ENCODE measurements at places on chromosomes 13 and 19.
A peak's percentile ranks its signal among the peaks of the same experiment; 100 is the strongest.

DNA sequence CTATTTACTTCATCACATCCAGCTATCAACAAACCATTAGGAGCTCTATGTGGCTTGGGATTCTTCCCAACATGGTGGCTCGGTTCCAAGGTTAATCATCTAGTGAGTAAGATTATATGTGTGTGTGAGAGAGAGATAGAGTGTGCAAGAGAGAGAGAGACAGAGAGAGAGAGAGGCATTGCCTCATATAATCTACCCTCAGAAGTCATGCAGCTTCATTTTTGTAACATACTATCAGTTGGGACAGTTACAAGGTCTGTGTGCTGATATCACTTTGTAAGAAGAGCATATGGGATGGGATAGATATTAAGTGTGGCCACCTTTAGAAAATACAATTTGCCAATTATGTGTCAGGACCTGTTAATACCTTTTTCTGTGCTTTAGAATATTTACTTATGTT lies 104.1 kb downstream of the NDFIP2 start:
- no peak for DNase-seq

- no peak for DNase-seq
Measured at GRCh38 chr13:105151639-105152038, 1383.8 kb downstream of the EFNB2 start.

DNA sequence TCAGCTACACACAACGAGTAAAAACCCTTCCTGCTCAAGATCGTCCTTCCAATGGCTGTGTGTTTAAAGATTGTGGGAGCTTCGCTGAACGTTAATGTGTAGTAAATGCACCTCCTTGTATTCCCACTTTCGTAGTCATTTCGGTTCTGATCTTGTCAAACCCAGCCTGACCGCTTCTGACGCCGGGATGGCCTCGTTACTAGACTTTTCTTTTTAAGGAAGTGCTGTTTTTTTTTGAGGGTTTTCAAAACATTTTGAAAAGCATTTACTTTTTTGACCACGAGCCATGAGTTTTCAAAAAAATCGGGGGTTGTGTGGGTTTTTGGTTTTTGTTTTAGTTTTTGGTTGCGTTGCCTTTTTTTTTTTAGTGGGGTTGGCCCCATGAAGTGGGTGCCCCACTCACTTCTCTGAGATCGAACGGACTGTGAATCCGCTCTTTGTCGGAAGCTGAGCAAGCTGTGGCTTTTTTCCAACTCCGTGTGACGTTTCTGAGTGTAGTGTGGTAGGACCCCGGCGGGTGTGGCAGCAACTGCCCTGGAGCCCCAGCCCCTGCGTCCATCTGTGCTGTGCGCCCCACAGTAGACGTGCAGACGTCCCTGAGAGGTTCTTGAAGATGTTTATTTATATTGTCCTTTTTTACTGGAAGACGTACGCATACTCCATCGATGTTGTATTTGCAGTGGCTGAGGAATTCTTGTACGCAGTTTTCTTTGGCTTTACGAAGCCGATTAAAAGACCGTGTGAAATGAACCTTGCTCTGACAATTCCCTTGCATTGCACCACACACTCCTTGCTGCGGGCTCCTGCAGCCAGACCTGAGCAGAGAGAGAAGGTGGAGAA lies 2.7 kb upstream of the FAM174C start:
- no peak for DNase-seq

GRCh38 chr13:73262862-73263627 lies 204.2 kb downstream of the KLF5 start:
- no peak for DNase-seq

DNA sequence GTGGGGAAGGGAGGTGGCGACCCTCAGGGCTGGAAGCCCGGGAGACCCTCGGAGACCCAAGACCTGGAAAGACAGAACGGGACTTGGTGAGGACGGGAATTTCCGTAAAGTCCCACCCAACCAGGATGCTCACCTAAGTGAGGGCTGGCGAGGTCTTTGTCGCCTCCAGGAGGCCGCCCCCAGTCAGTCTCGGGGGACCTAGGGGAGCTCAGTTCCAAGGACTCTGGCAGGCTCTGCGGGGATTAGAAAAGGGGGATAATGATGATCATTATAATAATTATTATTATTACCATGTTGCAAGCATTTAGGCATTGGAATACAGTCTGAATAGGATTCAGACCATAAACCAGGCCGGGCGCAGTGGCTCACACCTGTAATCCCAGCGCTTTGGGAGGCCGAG lies 9.1 kb upstream of the HSD17B14 start:
- no peak for DNase-seq

DNA sequence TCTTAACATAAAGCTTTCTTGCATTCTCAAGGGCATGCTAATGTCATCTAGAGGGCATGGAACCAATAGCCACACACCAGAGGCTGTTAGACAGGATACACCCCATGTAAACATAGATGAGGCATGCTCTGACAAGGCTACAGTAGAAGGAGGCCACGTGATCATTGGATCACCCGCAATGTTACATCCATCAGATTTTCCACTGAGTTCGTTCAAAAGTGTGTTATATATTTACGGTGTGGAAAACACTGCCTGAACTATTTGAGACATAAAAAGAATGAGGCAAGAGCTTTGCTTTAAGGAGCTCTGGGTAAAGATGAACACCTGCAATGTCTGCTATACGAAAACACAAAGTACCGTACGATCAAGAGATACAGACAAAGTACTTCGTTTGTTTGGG lies 817.5 kb upstream of the SLC10A2 start:
- DNase-seq, result no peak

- DNase-seq, result peak; percentile 49
Measured at GRCh38 chr19:45824041-45824471, 8.9 kb upstream of the RSPH6A start.

DNA sequence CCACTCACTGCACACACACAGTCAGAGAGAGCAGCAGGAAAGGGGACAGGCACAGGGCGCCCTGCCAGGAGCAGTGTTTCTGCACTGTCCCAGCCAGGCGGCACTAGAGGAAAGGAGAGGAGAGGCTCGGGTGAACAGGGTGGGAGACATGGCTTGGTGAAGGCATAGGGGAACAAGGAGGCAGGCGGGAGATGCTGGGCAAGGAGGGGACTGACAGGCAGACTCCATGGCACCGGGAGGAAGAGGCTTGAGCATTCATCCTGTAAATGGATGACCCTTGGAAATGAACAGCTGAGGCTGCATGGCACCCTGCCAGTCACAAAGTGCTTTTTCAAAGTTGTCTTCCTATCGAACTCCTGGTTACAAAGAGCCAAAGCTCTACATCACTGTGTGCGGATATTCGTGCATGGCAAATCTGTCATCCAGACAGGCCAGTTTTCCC lies 22.4 kb downstream of the MED26 start:
- no peak for DNase-seq

DNA sequence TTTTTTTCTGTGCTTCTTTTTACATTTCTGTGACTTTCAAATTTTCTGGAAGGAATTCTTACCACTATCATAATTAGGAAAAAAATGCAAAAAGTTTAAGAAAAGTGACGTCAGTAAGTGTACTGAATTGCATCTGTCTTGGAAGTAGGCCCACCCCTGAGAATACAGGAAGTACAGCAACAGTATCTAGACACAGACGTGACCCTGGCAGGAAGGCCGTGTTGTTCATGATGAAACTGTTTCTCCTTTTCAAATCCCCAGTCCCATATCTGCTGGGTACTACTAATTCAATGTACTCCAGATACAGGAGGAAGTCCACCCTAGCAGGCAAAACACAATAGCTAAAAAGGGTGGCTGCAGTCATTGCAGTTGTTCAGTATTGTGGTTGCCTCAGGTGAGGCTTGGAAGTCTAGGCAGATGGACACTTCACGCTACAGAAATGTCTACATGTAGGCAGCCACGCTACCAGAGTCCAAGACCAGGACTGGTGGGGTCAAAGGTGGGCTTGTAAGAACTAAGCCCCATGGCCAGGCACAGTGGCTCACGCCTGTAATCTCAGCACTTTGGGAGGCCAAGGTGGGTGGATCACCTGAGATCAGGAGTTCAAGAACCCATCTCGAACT lies 49.6 kb upstream of the MED4 start:
- no peak for DNase-seq

GRCh38 chr13:50127726-50128291 lies 112.6 kb downstream of the KCNRG start:
- no peak for DNase-seq

DNA sequence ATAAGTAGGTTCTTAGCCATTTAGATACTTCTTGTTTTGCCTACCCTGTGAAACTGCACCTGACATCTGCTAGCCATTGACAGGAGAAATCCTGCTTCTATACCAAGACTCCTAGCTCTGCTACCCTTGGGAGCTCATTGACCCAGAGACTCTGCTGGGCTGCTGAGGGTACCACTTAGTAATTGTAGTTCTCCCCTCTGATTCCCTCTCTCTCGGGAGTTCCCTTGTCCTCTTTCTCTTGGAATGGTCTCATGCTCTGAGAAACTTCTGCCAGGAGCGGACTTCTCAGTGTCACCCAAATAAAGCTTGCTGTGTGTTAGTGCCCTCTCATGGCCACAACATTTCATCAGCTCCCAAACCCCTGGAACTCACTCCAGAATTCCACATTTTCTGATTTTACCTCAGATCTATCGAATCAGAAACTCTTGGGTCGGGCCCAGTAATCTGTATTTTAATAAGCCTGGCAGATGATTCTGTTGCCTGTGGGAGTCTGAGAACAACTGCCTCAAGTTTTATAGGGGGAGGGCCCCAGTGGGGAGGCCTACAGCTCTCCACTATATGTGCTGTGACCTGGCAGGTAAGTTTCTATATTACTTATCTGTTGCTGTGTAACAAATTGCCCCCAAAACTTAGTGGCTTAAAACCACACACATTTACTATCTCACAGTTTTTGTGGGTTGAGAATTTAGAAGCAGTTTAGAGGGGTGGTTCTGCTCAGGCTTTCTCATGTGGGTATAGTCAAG lies 221.1 kb downstream of the TDRD3 start:
- DNase-seq, result peak; percentile 31

DNA sequence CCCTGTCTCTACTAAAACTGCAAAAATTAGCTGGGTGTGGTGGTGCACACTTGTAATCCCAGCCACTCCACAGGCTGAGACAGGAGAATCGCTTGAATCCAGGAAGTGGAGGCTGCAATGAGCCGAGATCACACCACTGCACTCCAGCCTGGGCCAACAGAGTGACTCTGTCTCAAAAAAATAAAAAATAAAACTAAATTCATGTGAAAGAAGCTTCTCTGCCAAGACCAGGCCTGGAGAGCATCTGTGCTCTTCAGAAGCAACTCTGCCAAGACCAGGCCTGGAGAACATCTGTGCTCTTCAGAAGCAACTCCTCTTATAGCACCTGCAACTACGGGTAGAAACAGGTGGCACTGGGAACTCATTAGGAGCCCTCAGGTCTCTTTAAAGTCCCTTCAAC lies 37.7 kb downstream of the CRYL1 start:
- DNase-seq, result no peak

DNA sequence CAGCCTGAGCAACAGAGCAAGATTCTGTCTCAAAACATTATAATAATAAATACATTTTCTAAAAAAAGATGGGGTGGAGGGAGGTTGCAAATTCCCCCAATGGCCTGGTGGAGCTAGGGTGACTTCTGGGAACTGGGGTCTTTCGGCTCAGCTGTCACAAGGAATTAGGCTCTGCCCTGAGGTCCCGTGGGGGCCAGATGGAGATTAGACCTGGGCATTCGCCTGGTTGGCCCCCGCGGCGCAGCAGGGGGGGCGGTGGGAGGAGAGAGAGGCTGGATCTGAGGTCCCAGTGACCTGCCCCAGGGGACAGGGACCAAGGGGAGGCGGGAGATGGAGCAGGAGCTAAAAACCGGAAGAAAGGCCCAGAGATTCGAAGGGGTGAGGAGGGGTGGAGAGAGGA lies 14.8 kb downstream of the FUT6 start:
- DNase-seq, result no peak

DNA sequence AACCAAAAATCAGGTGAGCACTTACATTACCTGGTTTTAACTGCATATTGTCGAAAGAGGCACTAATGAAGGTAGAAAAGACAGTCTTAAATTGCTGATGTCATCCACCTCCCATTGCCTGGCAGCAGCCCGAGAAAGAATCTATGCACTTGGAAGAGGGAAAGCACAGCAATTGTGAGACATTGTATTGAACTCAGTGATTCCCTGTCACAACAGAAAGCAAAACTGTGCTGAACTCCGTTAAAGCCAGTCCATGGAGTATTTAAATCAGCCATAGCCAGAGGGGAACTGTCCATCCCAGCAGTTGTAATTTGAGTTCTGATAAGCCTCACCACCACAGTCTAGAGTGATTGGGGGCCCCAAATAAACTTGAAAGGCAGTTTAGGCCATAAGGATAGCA lies 466.6 kb upstream of the PCDH9 start:
- DNase-seq, result no peak

GRCh38 chr19:40954573-40954972 lies 36.5 kb upstream of the CYP2B6 start:
- no peak for DNase-seq

DNA sequence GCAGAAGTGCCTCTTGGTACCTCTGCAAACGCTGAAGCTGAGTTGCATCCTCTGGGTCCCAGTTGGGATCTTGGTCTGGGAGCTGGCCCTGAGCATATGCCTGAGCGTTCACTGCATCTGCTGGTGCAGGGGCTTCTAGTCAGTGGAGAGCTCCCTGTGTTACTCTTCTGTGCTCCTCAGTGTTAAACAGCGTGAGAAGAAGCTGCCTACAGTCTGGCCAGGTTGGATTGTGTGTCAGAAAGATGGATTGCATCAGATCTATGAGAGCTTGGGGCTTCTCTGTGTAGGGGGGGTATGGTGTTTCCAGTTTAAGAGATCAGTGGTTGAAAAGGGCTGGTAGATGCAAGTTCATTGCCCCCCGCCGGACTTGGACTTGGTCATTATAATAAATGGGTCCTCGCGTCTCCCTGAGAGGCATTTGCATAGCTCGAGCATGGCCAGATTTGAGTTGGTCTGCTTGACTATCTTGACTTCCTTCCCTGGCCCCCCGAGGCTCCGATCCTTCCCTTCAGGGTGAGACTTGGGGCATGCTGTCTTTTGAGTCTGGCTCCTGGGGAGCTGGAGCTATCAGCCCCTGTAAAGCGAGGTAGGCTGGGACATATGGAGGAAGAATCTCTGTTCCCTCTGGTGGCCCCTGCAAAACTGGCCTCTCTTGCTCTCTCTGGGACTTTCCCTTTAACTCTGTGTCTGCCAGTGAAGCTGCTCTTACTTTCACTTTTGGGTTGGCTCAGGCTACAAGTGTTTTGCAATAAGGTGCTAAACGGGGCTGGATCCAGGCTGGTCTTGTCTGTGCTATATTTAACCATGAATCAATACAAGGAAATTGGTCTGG lies 52.9 kb downstream of the OR10H4 start:
- no peak for DNase-seq

- no peak for DNase-seq
Measured at GRCh38 chr13:107023335-107023734, 455.4 kb upstream of the ARGLU1 start.
